ENCODE measurements at places on chromosomes 13 and 19.

DNA sequence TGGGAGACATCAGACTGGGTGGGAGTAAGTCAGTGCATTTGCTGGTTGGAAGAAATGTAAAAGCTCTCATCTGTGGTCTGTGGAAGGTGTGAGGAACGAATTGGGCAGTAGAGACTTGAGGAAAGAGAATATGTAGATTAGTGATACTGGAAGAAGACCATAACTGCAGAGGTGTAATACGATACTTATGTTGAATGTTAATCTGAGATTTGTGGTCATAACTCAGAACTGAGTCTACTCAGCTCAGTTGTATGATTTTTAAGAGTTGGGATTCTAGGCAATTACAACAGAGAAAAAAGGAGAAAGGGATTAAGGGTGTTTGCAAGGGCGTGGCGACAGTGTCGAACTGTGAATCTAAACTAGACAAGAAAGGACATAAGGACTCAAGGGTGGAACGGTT, 3.2 kb upstream of the IL17D start:
- no peak for DNase-seq

DNA sequence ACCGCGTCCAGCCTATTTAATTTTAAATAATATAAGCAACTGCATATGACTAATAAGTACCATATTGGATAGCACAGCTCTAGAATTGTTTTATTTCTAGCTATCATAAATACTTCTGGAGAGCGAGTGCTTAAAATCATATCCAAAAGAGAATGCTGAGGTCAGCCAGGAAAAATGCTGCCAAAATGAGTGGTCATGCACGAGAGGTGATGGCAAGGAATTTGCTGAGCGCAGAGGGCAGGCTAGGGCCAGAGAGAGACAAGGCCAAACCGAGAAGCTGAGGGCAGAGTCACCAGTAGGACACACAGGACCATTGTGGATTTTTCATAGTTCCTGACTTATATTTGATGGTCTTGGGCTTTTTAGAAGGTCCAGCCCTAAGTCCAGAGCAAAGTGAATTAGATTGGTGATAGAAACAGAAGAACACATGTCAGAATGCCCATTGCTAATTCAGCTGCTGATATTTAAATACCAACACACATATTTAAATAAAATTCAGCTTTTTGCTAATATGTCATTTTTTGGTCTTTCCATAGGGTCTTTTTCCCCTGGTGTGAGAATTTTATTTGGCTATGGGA, 33.6 kb upstream of the UBL3 start:
- DNase-seq, result no peak

- no peak for DNase-seq
These were observed 161.8 kb downstream of the DIAPH3 start for GRCh38 chr13:60001889-60002288.

GRCh38 chr13:27971236-27971645, 2.1 kb upstream of the CDX2 start:
- DNase-seq, result no peak

GRCh38 chr13:43232873-43233265, 209.5 kb downstream of the DNAJC15 start:
- DNase-seq, result no peak

- no peak for DNase-seq
These were observed 338.5 kb upstream of the SPRY2 start for GRCh38 chr13:80679423-80679822.

- DNase-seq, result no peak
These were observed 6.9 kb downstream of the WDR87 start for GRCh38 chr19:37899453-37899852.

DNA sequence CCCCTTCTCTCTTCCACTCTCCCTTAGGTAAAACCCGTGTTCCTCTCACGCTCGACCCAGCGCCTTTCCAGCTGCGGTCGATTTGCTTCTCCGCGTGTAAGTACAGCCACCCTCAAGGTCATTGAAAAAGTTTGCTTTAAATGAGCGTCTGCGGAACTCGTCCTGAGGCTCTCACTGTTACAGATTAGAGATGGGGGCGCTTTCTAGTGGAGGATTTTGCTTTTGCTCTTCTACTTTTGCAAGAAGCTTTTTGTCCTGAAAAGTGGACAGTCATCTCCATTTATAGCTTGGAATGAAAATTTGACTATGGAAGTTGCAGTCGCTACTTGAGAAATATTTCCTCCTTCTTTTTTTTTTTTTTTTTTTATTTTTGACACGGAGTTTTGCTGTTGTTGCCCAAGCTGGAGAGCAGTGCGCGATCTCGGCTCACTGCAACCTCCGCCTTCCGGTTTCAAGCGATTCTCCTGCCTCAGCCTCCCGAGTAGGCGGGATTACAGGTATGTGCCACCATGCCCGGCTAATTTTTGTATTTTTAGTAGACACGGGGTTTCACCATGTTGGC, 595 bp upstream of the RAB20 start:
- DNase-seq, result no peak

GRCh38 chr13:80149736-80150135, 191.2 kb downstream of the SPRY2 start:
- DNase-seq, result no peak

GRCh38 chr19:45960595-45961235, 12.9 kb downstream of the NOVA2 start:
- DNase-seq, result no peak

GRCh38 chr19:52453324-52454094, at the start of gene ZNF578:
Gene ZNF578, plus strand, starts transcription at chr19:52453553. Its CDS starts 48,293 bp downstream, at chr19:52501846.
- DNase-seq, result peak; percentile 62

- no peak for DNase-seq
These were observed 516.5 kb downstream of the FGF9 start for GRCh38 chr13:22187329-22187728.

- DNase-seq, result no peak
These were observed 741.0 kb downstream of the UQCRFS1 start for GRCh38 chr19:28471731-28472510.

GRCh38 chr13:112747256-112747655, 57.4 kb downstream of the ATP11A start:
- DNase-seq, result no peak

GRCh38 chr13:40181203-40181845, 485.1 kb downstream of the FOXO1 start:
- DNase-seq, result no peak

DNA sequence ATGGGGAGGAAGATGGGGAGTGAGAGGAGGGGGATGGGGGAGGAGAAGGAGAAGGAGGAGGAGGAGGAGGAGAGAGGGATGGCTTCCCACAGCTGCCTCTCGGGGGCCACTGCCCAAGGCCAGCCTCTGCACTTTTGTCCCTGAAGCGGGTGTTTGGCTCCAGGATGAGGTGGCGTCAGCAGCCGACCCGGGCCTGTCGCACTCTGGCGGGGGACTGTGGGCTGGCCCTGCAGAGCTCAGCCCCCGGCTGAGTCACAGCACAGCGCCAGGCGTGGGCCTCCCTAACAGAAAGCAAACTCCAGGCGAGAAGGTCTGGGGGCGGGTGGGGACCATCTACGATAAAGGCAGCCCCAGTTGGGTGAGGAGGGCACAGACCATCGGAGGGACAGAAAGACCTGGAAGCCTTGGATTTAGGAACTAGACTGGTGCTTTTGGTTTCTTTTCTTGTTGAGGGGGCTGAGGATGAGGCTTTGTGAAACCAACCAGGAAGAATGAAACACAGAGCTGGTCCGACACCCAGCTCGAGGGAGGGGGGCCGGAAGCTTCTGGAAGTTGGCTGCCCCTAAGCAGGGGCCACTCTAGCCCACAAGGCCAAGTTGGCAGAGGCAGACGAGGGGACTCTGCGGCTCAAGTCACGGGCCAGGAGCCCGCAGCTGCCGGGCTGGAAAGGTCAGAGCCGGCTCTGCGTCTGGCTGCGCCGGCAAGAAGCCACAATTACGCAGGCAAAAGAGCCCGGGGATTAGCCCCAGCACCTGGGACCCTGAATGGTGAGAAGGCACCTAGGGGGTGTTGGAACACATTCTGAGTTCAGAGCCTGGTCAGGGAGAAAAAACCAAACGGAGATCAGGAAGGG, 18.2 kb downstream of the LSM4 start:
- DNase-seq, result peak; percentile 79

GRCh38 chr19:47343194-47343802, 5.8 kb upstream of the DHX34 start:
- no peak for DNase-seq

- no peak for DNase-seq
These were observed 12.0 kb upstream of the NUMBL start for GRCh38 chr19:40702337-40703012.

- DNase-seq, result no peak
These were observed 139.9 kb downstream of the ZAR1L start for GRCh38 chr13:32175307-32175706.

- DNase-seq, result no peak
These were observed at the start of gene C19orf33 for GRCh38 chr19:38303517-38304351. Gene C19orf33, plus strand, starts transcription at chr19:38304251. Its CDS starts 11 bp downstream, at chr19:38304262.

DNA sequence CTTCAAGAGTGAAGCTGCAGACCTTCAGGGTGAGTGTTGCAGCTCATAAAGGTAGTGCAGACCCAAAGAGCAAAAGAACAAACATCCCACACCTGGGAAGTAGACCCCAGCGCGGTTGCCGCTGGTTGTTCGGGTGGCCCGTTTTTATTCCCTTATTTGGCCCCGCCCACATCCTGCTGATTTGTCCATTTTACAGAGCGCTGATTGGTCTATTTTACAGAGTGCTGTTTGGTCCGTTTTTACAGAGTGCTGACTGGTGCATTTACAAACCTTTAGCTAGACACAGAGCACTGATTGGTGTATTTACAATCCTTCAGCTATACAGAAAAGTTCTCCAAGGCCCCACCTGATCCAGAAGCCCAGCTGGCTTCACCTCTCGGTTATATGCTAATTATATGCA, 1.0 kb downstream of the SCGB2B2 start:
- DNase-seq, result no peak

- DNase-seq, result no peak
These were observed 71.9 kb downstream of the CDK8 start for GRCh38 chr13:26325876-26326275.

- no peak for DNase-seq
These were observed 126.7 kb downstream of the MAB21L1 start for GRCh38 chr13:35349673-35350278.

DNA sequence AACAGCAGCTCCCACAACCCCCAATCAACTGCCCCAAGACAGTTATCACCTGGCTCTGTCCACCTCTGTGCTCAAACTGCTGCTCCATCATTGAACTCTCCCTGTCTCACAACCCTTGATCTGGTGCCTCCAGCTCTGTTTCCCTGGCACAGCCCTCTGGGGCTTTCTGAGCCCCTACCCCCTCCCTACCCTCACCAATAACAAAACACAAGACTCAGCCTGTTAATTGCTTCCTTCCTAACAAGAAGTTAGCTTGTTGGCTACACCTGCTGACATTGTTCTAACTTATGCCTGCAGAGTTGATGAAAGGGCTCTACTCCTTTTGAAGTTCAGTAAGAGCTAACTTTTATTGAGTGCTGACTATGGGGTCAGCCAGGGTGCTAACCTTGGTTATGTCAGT, 99.4 kb upstream of the FNDC3A start:
- DNase-seq, result no peak

- no peak for DNase-seq
These were observed 68.8 kb upstream of the TSHZ3 start for GRCh38 chr19:31418055-31418454.

GRCh38 chr13:110237875-110238817, 68.8 kb downstream of the COL4A1 start:
- no peak for DNase-seq

DNA sequence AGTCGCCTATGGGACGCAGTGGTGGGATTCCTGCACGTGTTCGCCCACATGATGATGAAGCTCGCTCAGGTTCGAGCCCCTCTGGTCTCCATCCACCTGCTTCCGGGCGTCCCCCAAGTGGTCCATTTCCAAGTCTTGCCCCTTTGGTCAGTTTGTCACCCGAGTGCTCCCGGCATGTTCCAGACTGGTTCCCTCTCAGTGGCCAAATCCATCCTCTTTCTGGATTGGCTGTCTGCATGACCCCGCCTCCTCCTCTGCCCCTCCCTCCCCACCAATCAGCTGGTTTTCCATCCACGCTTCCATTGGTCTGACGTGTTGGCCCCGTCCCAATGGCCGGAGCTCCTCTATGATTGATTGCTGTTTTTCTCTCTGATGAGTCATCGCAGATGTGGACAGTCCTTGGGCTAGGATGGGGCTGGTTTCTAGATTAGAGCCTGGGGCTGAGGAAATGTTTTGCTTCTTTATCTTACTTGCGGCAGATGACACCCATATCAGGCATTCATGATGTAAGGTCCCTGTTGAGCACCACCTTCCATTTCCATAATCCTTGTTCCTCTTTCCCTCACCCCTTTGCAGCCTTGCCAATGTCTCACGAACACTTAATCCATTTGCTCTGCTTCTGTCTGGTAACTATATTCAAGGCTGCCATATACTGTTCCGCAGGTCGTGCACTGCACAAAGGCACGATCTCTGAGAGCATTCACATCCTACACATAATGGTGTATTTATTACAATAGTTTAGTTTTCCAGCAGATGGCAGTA, 73.8 kb downstream of the MAP4K1 start:
- no peak for DNase-seq

- no peak for DNase-seq
These were observed 10.4 kb upstream of the LCP1 start for GRCh38 chr13:46192412-46192811.

DNA sequence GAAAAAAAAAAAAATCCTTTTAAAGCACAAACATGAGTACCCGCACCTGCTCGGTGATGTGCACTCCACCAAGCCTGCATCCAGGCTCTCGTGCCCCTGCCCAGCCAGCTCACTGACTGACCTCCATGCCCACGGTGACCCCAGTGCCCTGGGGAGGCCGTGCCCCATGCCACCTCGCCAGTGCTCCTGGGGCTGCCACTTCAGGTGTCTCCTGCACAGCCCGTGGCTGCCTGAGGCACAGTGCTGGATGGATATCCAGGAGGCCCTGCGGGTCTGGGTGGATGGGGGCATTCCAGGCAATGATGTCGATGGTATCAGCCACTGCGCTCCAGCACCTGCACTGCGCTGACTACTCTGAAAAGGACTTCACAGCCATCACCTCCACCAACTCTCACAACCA, 9.0 kb downstream of the PPP6R1 start:
- no peak for DNase-seq

GRCh38 chr19:53432088-53432661, 391 bp downstream of the ZNF761 start:
- no peak for DNase-seq

DNA sequence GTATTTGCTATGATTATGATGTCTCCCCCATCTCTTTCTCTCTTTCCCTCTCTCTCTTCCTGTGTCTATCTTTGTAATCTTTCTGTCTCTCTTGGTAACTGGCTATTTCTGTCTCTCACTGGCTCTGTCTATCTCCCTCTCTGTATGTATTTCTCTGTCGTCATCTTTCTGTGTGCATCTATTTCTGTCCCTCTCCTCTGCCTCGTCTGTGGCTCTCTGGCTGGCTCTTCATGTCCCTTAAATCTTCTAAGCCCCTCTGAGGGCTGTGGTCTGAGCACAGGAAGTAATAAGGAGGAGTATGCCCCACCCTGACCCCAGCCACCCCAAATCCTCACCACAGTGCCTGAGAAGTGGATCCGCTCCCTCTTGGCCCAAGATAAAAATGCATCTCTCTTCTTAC, 104.4 kb downstream of the DNAJC15 start:
- DNase-seq, result no peak

- no peak for DNase-seq
These were observed 38.6 kb downstream of the LIG4 start for GRCh38 chr13:108176685-108177274.
